ENCODE measurements at places on chromosomes 7 and 10.

DNA sequence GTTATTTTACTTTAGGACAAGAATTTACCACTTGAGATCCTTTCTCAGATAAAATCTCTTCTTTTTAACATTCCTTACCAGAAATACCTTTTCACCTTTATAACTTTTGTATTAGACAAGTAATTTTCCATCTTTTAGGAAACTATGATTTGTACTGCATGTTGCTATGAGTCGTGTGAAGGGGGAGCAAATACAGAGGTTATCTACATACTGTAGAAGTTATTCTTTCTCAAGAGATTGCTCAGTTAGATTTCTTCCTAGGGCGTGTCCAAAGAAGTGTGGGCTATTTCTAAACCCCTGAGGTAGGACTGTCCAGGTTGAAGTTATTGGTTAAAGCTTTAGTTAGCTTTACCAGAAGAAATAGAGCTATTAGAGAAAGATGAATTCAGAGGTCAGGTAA, 30.2 kb upstream of the ARHGAP12 start:
- DNase-seq: no peak

GRCh38 chr10:113267619-113268562, 285.0 kb upstream of the HABP2 start:
- DNase-seq: no peak

DNA sequence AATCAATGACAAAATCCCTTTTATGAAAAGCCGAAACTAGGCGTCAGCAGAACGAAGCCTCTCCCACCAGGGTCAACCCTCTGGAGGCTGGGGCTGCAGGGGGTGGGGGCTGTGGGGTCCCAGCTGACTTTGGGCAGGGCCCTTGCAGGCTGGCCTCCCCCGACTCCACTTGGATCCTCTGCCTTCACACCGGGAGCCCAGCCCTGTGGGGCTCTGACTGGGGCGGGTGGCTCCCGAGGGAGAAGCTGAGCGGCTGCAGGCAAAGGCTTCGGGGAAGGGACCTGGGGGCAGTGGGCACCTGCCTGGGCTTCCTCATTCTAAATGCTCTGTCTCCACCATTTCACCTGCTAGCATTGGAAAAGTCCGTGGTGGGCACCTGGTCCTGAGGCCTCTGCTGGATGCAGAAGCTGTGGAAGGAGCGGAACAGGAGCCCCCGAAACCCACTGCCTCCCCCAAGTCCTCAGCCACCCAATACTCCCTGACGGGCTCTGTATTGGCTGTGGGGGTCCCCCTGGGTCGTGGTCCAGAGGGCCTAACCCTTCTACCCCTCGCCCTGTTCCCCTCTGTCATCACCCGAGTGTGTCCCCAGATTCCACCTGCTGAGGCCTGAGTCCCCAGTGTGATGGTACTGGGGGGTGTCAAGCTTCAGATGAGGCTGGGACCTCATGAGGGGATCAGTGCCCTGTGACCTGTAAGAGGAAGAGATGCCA, 108.6 kb downstream of the DNAJB6 start:
- no peak for DNase-seq

DNA sequence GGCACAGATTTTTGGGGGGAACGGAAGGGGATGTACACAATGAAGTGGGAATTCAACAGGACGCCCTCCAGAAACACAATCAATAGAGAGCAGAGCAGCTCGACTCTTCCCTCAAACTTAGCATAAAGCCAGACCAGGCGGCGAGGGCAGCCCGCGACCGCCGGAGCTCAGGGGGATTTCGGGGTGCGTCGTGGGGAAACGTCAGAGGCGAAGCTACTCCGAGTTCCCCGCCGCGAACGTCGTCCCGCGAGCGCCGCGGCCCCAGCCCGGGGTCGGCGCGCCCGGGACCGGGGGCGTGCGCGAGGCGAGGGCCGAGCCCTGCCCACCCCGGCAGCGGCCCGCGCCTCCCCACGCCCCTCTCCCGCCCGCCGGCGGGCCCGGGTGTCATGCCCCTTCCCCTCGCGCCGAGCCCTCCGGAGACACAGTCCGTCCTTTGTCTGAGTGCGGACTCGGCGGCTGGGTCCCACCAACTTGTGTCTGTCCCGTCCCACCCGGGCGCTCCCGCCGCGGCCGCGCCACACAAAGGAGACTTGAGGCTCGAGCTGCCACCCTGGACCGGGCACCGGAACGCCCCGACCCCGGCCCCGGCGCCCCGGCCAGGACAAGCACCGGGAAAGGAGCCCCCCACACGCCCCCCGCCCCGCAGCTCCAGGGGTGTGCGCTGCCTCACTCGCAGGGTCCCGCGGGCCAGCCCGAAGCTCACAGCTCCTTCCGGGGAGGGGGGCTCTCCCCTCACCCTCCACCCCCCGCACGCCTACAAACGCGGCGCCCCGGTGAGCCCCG, 634 bp downstream of the EZH2 start:
- peak; percentile 32 for DNase-seq

DNA sequence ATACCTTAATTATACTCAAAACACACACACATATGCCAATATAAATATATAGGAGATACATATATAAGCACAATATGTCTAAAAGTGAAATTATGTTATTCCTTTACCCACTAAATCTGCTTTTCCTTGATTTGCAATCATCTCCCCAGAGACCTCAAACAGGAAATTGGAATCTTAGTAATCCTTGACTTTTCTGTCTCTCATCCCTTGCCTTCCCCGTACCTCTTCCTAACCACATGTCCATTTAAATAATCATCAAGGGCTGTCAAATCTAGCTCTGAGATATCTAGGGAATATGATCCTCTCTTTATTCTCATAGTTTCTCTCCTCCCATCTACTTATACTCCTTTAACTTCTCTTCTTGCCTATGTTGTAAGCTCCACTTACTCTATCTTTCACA, 336.6 kb downstream of the HGF start:
- no peak for DNase-seq

- DNase-seq: no peak
These were observed 345.0 kb downstream of the SEMA3D start for GRCh38 chr7:84841809-84842208.

DNA sequence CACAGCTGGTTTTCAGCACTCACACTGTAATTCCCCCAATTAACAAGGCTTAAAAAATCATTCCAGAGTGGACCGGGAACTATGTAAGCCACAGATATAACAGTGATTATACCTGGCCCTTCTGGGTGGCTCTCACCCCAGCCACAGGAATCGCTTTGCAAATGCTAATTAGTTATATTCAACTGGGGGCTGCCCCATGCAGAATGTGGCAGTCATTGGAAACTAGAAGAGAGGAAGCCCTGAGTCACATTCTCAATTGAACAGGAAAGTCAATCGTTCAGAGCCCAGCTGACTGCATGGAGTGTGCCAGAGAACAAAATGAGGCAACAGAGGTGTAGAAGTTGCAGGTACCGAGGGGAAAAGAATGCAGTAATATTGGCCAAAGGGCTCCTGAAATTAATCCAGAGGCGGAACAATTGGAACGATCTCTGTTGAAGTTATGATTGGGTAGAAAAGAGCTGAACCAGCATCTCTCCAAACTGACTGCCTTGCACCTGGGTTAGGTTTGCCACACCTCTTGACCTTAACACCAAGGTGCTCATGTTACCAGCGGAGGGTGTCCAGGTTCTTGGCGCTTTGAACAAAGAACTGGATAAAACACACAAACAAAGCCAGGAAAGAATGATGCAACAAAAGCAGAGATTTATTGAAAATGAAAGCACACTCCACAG, 909.7 kb upstream of the AUTS2 start:
- DNase-seq: no peak

DNA sequence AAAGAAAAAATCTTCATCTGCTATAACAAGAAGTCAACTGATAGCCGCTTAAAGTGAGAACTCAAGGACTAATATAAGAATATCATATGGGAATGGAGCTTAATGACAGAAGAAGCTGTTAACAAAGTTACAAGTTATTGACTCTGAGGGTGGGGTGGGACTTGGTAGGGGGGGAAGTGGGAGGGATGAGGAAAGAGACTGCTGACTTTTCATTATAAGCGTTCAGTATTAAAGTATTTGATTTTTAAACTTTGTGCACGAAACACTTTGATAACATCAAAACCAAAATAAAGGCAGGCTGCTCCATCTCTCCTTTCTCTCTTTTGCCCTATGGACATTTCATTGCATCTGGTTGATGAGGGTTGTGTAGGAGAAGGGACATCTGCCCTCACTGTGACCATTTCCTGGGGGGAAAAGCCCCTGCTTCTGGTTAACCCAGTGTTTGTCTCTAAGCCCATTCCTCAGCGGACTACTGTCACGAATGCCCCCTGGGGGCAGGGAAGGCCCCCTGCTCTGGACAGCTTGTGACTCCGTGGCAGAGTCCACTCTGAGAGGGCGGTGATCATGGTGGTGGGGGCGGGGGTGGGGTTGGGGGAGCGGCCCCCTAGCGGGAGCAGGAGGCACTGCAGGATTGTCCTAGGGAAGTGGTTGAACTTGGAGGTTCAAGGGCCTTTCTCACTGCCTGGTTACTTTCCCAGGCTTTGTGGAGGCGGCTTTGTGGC, 17.4 kb downstream of the SLC13A4 start:
- DNase-seq: no peak

- DNase-seq: no peak
These were observed 19.3 kb downstream of the VWA2 start for GRCh38 chr10:114258274-114258840.

DNA sequence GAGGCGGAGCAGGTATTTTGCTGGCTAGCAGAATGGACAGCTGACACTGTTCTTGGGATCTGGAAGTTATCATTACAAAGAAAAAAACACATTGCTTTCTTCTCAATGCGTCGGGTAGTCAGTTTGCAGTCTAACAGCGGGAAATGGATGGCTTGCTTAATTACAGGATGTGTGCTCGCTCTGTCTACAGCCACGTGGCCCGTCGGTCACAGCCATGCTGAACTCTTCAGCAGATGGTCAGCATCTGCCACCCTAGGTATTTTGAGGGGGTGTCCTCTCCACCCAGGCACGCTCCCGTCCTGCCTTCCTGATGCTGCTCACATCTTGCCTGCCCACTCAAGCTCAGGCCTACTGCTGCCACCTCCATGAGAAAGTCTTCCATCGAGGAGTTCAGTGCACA, 20.4 kb upstream of the INMT start:
- DNase-seq: no peak

DNA sequence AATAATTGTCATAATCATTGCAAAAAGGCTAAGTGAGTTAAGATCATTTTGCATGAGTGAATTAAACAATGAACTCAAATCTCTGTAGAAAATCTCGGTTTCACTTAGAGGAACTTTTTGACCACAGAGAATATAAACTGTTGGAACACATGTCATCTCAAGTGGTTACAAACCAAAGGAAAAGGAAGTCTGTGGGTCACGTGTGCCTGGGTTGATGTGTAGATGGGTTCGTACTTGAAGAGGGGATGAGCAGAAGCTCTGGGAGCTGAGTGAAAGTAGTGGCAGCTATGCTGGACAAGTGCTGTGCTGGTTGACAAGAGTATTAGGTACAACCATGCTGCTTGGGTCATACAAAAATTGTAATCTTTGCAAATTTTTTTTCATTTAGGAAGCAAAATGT, 35.0 kb downstream of the GLRX3 start:
- DNase-seq: no peak

DNA sequence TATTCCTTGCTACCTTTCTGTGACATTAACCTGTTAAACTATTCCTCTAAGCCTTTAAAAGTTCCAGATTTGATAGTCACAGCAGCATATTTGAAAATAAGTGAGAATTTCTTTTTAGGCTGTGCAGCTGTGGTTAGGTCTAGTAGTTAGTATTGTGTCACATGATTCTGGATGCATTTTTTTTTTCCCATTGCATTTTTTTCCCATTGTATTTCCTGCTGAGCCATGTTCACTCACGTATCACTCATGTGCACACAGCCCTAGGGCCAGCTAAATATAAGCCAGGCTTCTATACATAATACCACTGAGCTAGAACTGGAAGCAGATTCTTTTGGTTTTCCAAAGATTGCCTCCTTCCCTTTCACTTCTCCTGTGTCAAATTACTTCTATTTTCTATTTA, 37.4 kb downstream of the DNAJC9 start:
- no peak for DNase-seq

GRCh38 chr10:90960355-90960814, 39.5 kb upstream of the ANKRD1 start:
- DNase-seq: no peak

DNA sequence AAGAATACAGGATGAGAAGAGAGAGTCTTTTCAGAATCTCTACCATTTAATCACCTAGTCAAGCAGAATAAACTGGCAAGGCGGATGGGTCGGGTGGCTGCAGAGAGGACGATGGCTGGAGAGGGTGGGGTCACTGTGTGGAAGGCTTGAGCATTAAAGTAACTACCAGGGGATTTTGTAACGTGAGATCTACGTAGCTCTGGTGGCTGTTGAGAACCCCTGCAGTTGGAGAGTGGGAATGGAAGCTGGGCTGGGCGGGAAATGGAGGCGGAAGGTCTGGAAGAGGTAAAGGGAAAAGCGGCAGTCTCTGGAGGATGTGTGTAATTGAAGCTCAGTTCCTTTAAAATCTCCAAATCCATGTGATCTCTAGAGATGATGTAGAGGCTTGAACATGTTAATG, 135.0 kb downstream of the GATA3 start:
- DNase-seq: no peak

DNA sequence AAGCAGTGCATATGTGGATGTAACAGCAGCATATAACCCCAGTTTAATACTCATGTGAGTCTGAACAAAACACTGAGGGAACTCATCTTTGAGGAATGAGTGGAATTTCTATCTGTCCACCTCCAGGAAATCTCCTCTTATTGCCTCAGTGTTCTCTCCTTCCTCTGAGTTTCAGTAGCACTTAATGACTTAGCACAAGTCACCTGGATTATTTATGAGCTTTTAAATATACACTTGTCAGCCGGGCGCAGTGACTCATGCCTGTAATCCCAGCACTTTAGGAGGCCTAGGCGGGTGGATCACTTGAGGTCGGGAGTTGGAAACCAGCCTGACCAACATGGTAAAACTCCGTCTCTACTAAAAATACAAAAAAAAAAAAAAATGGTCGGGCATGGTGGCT, 4.3 kb downstream of the LRRC20 start:
- no peak for DNase-seq

DNA sequence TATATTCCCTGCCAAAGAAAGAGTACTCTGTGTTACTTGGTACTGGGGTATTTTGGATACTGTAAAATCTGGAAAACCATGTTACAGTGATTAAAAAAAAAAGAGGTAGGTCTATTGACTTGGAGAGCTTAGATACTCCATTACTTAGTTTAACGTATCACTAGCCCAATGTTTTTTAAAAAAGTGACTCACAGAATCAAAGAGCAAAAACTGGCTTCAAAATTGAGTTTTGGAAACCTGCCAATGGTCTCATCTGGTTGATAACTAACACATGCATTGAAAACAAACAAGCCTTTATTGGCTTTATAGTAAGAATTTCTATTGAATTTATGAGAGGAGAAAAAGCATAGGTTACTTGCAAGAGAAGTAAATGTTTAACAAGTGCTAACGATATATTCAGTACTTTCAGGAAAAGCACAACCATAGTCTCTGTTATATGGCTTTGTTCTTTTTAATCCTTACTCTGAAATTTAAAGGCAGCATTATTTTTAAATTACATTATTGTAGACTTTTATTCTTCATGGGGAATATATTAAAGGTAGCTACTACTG, 563.3 kb upstream of the SORCS1 start:
- no peak for DNase-seq

- no peak for DNase-seq
These were observed 669.8 kb upstream of the POT1 start for GRCh38 chr7:125599387-125599786.
